ENCODE measurements at places on chromosomes 3 and 15.

- no peak for DNase-seq
Observed at GRCh38 chr15:33587773-33588172, 277.0 kb downstream of the RYR3 start.

DNA sequence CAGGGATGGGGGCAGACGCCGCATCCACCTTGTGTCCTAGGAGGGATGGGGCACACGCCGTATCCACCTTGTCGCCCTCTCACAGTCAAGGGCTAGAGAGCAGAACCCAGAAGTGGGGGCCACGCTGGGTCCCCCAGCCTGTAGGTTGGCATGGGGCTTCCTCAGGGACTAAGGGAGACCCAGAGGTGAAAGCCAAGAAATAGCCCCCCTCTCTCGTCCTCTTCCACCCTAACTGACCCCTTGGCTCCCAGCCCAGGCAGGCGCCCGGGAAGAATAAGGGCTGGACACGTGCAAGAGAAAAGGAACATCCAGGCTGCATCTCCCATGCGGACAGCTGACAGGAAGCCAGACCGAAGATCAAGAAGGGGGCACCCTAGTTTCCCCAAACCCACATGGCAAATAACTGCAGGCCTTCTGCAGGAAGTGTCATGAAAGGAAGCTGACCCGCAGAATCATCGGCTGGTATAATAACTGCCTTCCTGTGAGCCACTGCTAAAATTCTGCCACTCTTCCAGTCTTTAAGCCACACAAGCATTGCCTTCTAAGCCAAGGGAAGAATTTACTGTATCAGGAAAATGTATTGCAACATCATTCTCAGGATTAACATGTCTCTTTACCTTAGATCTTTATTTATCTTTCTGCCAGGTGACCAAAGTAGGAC is 38.5 kb upstream of the TFRC start:
- DNase-seq: no peak

DNA sequence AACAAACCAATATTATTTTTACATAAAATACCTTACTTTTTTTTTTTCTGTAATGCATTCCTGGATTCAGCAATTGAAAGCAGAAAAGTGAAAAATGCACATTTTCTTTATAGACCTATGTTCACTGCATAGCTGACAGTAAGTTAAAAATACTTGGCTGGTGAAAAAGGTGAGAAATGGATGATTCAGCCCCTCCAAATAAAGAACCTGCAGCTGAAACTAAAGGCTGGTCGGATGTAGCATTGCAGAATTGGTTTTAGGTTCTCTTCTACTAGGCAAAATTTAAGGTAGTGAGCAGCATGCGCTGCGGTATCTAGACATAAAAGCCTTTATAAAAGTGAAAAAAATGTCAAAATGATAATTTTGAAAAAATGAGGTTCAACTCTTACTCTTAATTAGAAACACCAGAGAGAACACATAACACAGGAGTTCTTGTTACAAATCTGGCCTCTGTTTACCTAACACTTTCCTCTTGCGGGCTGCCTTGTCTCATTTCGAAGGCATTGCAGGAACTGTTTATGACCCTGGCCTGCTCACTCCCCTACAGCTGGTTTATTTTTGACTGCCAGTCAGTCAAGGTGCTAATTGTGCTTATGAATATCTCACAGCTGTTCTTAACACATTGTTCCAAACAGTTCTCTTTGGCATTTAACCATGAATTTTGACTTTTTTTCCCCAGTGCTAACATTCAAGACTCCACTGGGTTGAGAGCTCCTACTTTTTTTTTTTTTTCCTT is 455.4 kb upstream of the TBL1XR1 start:
- DNase-seq: no peak

- no peak for DNase-seq
Observed at GRCh38 chr3:165439765-165440164, 243.6 kb upstream of the SLITRK3 start.

DNA sequence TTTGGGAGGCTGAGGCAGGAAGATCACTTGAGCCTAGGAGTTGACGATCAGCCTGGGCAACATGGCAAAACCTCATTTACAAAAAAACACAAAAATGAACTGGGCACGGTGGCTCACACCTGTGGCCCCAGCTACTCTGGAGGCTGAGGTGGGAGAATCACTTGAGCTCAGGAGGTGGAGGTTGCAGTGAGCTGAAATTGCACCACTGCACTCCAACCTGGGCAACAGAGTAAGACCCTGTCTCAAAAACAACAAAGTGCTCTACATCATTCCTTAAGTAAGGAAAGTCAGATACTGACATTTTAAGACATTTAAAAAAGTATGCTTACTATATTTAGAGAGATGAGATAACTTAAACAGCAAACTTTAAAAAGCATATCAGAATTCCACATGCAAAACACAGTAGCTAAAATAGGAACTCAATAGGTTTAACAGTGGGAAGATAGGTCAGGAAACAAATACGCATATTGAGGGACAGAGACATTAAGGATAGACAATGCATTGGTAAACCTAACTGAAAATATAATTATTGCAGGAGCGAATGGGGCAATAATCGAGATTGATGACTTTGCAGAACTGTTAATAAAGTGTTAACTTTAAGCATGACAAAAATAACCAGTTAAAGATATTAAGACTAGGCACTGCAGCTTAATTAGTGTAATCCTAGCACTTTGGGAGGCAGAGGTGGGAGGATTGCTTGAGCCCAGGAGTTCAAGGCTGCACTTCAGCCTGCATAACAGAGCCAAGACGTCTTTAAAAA is 32.1 kb downstream of the MORF4L1 start:
- DNase-seq: no peak

DNA sequence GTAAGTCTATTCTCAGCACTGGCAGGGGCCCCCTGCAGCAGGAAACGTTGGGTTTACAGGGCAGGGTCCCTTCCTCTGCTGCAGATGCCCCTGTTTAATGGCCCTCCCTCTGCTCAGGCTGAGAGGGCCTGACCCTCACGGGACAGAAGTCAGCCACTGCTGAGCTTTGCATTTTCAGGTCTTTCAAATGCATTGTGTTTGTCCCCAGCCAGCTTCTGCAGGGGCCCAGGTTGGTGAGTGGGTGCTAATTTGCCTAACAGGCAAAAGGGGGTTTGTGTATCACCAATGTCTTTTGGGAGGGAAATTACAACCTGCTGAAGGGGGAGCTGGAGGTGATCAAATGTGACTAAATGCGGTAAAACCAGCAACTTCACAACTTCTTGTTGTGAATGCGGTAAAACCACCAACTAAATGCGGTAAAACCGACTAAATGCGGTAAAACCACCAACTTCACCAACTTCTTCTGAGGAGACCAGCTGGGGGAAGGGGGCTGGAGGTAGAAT is 44.8 kb upstream of the UBE2E1 start:
- DNase-seq: no peak

GRCh38 chr15:66862940-66863335 is 160.9 kb downstream of the SMAD6 start:
- DNase-seq: peak; percentile 60
